Pancreas (tissue), 10 donors: ENCODE measurements at places on chromosomes 7 and 10. TPM values are rescaled to one million over a fixed set of nuclear protein-coding genes. Genes with fewer than 3 reads are reported as not detected.

NPY gene
- not detected for total RNA-seq

NPC1L1 gene
- 0.20 TPM for total RNA-seq

ANKRD1 gene
- 1.6 TPM for total RNA-seq

HOXA13 gene
- total RNA-seq = not detected

RAPGEF5 gene
- total RNA-seq = 34.1 TPM

MDH2 gene
- total RNA-seq = 88.0 TPM

STRIP2 gene
- 0.16 TPM for total RNA-seq

SRPK2 gene
- total RNA-seq = 18.3 TPM

P4HA1 gene
- 26.1 TPM for total RNA-seq

SPDYE8 gene
- total RNA-seq = not detected

MGAM2 gene
- total RNA-seq = 9.8 TPM

CAV1 gene
- total RNA-seq = 11.1 TPM

SLC13A1 gene
- 0.09 TPM for total RNA-seq

METTL27 gene
- total RNA-seq = 3.6 TPM

CALML3 gene
- not detected for total RNA-seq

LYZL1 gene
- total RNA-seq = not detected

NRBF2 gene
- 6.7 TPM for total RNA-seq

NPTX2 gene
- total RNA-seq = 11.1 TPM

TMEM184A gene
- total RNA-seq = 16.9 TPM

LRRC17 gene
- total RNA-seq = 2.1 TPM

INA gene
- total RNA-seq = 1.9 TPM

CYP26C1 gene
- total RNA-seq = 0.14 TPM

OGDH gene
- total RNA-seq = 24.5 TPM

GUSB gene
- 26.4 TPM for total RNA-seq

BMPR1A gene
- total RNA-seq = 10.9 TPM

FAM241B gene
- 2.7 TPM for total RNA-seq

SIRT1 gene
- 10.9 TPM for total RNA-seq
